ENCODE measurements at places on chromosomes 3 and 15.
A peak's percentile ranks its signal among the peaks of the same experiment; 100 is the strongest.

DNA sequence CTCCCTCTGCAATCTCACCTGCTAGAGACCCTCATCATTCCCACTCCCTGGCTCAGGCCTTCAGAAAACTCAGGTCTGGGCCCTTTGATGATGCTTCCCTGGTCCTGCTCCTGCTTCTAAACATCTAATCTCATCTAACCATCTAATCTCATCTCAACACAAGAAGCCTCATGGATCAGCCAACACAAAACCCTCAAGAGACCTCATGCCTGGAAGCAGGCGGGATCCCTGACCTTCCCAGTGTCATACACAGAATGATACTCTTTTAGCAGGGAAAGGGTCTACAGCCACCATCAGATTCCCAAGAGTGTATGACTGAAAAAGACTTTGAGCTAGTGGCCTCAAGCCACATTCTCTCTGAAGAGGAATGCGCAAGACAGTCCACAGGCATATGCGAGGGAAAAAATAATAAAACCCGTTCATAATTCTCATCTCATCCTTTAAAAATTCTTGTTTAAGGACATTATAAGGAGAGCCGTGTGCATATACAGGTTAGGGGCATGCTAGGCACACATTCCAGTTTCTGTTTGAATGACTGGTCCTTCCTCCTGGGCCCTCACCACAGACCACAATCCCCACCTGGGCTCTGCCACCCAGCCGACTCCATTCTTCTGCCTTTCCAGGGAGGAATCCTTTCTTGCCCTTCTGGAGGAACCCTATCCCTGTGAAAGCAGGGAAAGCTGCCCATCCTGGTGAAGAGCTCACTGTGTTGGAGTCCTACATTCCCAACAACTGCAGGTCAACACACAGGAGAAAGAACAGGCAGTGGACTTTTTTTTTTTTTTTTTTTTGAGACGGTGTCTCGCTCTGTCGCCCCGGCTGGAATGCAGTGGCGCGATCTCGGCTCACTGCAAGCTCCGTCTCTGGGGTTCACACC, 2.2 kb downstream of the ZXDC start:
- DNase-seq: no peak

GRCh38 chr3:161273589-161274218, 52.6 kb downstream of the NMD3 start:
- peak; percentile 25 for DNase-seq

GRCh38 chr15:79265987-79266579, 16.4 kb upstream of the ANKRD34C start:
- DNase-seq: no peak

- no peak for DNase-seq
Observed at GRCh38 chr15:40481341-40482074, 10.7 kb downstream of the CHST14 start.

DNA sequence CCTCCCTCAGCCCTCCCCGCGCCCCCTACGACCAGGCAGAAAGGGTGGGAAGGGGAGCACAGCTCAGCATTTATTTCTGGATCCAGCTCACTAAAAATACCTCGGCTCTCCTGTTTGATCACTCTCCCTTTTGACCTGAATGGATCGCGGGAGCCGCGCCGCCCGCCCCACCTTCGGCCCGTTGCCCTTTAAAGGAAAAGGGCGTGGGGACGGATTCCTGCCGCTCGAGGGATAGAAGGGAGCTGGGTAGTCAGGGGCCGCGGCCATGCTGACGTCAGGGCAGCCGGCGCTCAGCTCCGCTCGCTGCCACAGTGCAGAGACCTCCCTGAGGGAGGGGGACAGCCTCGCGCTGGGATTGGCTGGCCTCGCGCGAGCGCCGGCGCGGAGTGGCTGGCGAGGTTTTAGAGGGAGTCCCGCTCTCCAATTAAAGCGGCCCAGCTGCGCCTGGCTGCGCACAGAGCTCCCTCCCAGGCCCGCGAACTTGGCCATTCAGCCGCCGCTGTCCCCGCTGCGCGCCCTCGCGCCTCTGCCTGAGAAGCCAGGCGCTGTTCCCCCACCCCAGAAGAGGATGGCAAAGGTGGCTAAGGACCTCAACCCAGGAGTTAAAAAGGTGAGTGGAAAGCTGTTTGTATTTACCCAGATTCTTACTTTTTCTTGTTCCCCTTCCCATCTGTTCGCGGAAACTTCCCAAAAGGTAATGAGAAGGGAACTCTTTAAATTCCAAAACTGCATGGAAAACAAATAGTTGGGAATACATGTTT, at the start of gene LMCD1:
LMCD1 (plus strand) TSS at position 453 of the 761 bp plus-strand sequence; CDS start at position 569, 116 bp downstream.
- DNase-seq: peak; percentile 85

DNA sequence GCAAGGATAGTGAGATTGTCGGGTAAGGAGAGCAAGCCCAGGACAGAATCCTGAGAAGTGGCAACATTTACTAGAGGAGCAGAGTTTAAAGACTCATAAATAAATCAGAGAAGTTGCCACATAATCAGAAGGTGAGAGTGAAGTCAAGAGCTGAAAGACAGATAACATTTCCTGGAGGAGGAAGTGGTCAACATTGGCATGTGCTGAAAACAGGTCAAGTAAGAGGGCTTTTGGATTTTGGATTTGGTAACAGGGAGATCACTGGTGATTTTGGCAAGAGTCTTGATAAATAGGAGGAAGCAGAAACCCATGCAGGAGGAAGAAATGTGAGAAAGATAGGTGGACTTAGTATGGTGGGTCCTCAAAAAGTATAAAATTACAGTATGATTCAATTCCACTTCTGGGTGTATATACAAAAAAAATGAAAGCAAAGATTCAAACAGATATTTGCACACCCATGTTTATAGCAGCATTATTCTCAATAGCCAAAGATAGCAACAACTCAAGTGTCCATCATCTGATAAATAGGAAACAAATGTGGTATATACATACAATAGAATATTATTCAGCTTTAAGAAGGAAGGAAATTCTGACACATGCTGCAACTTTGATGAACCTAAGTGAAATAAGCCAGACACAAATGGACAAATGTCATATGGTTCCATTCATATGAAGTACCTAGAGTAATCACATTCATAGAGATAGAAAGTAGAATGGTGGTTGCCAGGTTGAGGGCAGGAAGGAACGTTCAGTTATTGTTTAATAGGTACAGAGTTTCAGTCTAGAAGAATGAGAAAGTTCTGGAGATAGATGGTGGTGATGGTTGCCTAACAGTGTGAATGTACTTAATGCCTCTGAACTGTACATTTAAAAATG, 27.3 kb upstream of the MBNL1 start:
- DNase-seq: no peak

DNA sequence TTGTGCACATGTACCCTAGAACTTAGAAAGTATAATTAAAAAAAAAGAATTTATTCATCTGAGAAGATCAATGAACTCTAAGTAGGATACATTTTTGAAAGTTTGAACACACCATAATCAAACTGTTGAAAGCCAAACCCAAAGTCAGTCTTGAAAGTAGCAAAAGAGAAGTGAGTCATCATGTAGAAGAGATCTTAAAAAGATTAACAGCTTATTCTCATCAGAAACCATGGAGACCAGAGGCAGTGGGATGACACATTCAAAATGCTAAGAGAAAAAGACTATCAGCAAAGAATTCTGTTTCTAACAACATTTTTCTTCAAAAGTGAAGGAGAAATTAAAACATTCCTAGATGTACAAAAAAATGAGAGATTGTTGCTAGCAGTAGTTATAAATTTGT, 60.7 kb downstream of the TIMP4 start:
- DNase-seq: no peak

DNA sequence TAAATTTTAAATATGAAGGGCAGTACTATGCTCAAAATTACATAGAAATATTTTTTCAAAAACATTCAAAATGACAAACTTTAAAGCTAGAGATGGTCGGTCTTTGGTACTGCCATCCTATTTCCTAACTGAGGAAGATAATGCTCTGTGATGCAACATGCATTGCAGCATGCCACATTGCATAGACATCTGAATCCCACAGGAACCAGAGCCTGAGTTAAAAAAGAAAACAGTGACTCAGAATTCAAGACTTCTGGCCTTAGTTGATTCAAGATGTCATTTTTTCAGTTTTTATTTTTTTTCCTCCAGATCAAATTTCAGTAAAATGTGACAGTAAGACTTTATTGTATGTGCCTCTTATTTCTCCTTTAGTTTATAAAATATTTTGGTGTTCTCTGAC, 33.1 kb downstream of the TP63 start:
- DNase-seq: no peak

- no peak for DNase-seq
Observed at GRCh38 chr3:185880600-185880999, 55.8 kb upstream of the IGF2BP2 start.

DNA sequence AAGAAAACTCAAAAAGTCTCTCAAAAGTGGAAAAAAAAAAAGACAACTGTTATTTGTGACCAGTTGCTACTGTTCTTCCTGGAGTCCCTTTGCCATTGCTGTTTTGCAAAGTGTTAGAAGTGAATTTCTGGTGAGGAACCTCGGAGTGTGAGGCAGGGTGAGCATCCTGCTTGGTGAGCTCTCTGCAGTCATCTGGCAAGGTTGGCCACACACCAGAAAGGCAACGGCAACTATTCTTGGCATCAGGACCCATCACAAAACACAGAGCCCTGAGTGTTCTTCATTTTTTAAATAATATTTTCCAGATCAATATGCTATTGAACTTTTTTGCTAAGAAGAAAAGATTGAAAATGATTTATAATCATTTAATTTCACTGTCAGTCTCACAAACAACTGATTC, 60.7 kb downstream of the CGNL1 start:
- DNase-seq: no peak
